Smooth muscle cell of the pulmonary artery (primary cell): ENCODE measurements at places on chromosomes 2 and 18. TPM values are rescaled to one million over a fixed set of nuclear protein-coding genes. Genes with fewer than 3 reads are reported as not detected.

The REG3A gene
- total RNA-seq = not detected in 2 replicates

The REG1B gene
- not detected in 2 replicates for total RNA-seq

The IL36RN gene
- not detected in 2 replicates for total RNA-seq

The KANSL3 gene
- total RNA-seq = 32.5 and 36.5 TPM in 2 replicates

The LOXL3 gene
- 110 and 319 TPM in 2 replicates for total RNA-seq

The CPO gene
- not detected in 2 replicates for total RNA-seq

The WDCP gene
- total RNA-seq = 10.2 and 11.3 TPM in 2 replicates

The IL1F10 gene
- total RNA-seq = not detected in 2 replicates

The FER1L5 gene
- total RNA-seq = 0.76 and 0.78 TPM in 2 replicates

The DSEL gene
- total RNA-seq = 53.5 and 78.1 TPM in 2 replicates

The ERBB4 gene
- total RNA-seq = 2.6 and 6.4 TPM in 2 replicates

The RGPD4 gene
- under 0.01 TPM in 1 of 2 replicates, not detected in the other for total RNA-seq
